Hepatic stellate cell (primary cell): ENCODE measurements at places on chromosomes 12 and 14.

- DNase-seq, result no peak
These were observed 39.0 kb downstream of the ELK3 start for GRCh38 chr12:96233168-96233567.

GRCh38 chr12:30962047-30962446 lies 35.5 kb downstream of the TSPAN11 start:
- DNase-seq, result no peak

GRCh38 chr12:108119126-108119973 lies 9.7 kb upstream of the WSCD2 start:
- DNase-seq, result no peak

GRCh38 chr14:58367296-58367695 lies 28.4 kb upstream of the TOMM20L start:
- DNase-seq, result no peak

GRCh38 chr12:93624595-93625294 lies 52.3 kb downstream of the SOCS2 start:
- peak; percentile 83 for DNase-seq

- peak; percentile 60 for DNase-seq
These were observed 3.3 kb upstream of the SLC4A8 start for GRCh38 chr12:51421266-51421884.

DNA sequence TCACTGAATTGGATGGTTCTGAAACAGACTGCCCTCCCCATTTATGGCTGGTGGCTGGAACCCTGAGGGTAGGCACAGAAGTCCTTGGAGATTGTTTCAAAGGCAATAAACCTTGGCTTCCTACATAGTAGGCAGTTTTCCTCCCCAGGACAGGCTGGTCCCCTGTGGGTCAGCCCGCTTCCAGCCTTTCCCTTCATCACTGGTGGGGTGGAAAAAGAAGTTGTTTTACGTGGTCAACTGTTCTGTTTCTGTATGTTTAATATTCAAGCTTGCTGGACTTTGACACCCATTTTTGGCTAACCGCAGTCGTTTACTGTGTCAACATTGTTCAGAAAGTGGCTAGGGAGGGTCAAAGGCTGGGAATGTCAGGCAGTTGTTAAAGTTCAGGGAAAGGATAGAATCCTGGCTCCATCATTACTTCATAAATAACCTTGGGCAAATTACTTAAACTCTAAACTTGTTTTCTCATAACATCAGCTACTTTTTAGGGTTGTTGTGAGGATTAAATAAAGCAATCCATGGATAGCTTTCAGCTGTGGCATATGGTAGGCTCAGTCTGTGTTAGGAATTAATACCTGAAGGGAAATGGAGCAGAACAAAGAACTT lies 2.4 kb downstream of the KLHDC2 start:
- peak; percentile 34 for DNase-seq

- no peak for DNase-seq
These were observed 148.4 kb downstream of the UNC79 start for GRCh38 chr14:93579178-93579577.

DNA sequence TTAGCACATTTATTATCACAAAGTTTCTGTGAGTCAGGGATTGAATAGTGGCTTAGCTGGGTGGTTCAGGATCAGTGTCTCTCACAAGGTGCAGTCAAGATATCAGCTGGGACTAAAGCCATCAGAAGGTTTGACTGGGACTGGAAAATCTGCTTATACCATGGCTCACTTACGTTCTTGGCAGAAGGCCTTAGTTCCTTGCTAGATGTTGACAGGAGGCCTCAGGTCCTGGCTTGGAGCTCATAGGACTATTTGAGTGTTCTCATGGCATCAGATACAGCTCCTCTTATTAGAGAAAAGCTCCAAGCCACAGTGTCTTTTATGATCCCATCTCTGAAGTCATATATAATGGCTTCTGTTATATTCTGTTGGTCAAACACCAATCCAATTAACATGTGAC lies 127.3 kb downstream of the SLC6A15 start:
- DNase-seq, result no peak

GRCh38 chr14:68580671-68581070 lies 212.2 kb downstream of the ZFP36L1 start:
- DNase-seq, result no peak
